ENCODE measurements at places on chromosomes 6 and 20.

DNA sequence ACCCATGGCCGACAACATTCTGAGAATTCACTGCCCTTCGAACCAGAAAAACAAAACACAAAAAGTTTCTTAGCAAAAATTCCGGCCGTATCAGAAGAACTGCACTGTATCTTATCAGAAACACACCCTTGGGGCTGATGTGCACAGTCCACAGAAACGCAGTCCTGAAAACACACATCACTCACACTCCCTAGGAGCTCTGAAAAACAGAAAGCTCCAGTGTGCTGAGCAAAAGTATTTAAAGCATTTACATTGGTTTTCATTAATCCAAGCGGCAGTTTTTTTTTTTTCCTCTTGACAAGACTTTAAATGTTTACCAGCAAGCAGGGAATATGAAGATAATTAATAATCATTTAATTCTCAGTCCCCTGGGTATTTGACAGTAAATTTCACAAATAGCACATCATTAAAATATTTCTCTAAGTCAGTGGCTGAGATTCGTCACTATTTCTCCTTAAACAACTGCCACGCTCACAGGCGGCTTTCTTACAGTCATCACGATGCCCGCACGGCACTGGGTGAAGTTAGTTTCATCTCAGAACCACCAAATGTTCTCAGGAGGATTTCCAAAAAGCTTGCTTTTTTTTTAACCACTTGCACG is 13.3 kb downstream of the NFATC2 start:
- DNase-seq, result no peak

DNA sequence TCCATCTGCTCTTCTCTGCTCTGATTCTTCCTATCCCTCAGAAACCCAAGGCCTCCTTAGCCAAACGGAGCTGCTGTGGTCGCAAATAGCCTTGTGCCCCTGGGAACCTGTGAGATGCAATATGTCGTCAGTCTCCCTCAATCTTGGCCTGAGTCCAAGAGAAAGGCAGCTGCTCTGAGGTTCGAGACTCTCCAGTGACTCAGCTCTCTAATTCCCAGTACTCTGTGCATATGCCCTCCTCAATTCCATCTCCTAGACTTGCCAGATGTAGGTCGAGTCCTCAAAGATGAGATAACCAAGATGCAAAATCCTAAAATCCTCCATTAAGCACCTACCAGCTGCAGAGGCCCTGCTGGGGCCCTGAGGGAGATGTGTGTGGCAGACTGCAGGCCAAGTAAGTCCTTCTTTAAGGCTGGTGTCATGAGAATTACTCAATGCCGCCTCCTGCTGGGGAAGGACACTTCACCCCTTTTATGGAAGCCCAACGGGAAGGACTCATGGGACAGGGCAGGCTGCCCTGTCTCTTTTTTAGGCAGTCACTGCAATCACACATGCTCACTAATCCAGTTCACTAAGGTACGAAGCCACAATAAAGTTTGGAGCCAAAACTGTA is 28.5 kb downstream of the C6orf15 start:
- no peak for DNase-seq

- DNase-seq, result no peak
These were observed 541.7 kb upstream of the FLRT3 start for GRCh38 chr20:14879020-14879697.

GRCh38 chr6:105898286-105898685 is 187.8 kb upstream of the PRDM1 start:
- no peak for DNase-seq

DNA sequence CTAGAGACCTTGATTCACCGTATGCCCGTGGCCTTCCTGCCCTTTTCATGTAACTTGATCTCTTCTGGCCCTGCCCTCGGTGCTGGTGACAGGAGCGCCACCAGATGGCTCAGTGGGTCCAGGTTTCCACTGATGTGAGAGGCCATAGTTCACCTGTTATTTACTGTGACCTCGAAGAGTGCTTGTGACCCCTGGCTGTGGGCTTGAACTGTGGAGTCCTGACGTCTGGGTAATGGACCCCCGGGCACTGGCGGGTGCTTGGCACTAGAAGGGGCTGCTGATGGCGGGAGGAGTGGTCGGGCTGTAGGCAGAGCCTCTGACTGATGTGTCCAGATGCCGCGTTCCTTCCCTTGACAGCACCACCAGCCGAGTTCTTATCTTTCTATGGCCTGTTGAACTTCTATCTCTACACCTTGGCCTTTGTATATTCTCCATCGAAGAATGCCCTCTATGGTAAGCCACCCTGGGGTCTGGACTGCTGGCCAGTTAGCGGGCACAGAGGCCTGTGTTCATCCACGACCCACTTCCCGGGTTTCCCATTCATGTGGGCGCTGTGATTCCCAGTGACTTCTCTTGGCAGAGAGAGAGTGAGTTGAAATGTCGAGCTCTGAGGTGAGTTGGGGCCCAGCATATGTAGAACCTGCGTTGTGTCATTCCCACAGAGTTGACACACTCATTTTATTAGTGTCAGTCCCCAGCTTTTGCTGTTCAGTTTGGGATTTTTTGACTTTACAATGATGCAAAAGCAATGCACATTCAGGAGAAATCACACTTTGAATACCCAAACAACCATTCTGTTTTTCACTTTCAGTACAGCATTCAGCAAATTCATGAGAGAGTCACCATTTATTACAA is 14.9 kb downstream of the DYNLT1 start:
- DNase-seq, result no peak

DNA sequence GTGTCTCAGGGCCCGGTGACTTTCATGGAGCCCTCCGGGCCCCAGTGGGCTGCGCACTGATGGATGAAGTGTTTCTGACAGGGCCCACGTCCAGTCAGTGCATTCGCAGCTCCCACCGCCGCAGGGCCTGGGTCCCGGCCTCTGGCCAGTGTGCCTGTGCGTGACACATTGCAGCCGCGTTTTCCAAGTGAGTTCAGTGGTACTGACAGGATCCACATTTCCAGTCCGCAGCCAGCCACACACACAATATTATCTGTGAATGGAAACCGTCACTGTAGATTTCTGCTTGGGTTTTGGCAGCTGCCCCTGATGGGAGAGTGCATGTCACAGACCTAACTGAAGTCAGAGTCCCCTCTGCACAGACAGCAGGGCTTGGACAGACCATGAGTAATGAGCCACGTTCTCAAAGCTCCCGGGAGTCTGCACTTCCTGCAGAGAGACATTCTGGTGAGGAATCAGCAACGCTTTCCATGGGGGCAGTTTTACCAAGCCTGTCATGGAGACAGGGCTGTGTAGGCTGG is 171.4 kb downstream of the MYLK4 start:
- DNase-seq, result no peak

DNA sequence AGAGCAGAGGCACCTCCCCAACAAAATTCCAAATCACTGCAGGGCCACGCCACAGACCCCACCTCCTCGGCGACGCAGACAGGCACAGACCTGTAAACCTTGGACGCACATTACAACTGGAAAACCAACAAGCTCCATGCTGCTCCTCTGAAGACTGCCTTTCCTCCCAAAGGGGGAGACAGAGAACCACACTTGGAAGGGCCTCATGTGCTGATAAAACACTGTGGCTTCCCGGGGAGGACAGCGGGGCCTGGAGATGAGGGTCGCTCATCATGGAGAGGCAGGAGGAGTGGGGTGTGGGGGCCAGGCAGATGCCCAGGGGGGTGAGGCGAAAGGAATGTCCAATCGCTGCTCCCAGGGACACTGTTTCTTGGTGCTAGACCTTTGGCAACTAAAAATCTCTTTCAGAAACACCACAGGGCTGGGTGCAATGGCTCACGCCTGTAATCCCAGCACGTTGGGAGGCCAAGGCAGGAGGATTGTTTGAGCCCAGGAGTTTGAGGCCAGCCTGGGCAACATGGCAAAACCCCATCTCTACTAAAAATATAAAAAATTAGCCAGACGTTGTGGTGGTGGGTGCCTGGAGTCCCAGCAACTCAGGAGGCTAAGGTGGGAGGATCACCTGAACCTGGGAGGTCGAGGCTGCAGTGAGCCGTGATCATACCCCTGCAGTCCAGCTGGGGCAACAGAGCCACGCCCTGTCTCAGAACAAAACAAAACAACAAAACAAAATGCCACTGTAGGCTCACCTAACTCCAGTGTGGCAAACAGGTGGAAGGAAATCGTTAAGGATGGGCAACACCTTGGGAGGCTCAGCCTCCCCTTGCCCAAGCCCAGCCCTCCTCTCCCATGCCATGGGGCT is 53.8 kb downstream of the ABHD12 start:
- no peak for DNase-seq

DNA sequence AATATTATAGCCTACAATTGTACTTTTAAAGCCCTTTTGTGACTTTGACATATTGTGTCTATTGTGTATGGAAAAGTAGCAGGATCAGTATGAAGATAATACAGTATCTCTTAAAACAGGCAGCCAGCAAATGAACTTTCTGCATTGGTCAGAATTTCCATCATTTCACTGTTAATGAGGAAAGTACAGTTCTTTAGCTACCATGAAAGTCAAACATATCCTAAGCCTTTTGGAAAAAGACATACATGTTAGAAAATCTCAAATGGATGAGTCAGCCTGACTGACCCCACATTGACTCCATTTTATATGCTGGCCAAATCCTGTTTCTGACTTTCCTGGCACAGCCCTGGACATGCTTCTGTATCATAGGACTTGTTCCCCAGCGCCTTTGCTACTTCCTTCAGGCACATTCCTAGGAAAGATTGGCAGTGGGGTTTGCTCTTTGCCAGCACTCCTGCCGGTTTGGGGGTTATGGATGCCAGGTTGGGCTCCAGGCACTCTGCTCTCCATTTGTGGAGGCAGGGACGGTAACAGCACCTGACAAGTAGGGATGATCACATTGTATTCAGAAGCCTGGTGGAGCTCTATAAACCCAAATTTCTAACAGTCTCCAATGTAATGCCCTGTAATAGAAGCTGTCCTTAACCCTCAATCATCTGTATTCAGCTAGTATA is 43.7 kb downstream of the TOP1 start:
- DNase-seq, result no peak

GRCh38 chr6:14754751-14755513 is 490.9 kb upstream of the JARID2 start:
- no peak for DNase-seq

DNA sequence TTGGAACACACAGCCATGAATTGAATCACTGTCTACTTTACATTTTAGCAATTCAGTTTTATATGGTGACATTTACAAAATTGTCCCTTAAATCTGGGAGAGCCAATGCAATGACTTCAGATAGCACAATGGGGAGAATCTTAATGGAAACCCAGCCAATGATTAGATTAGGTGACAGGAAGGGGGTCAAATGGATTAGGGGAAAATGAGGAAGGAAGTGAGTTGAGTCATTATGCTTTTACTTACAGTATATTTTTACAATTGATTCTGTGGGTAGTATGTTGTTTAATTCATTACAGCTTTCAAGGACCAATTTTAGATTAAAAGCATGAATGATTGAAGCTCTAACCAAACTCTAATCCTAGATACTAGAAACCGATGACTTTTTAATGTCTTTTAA is 229.8 kb downstream of the SOX4 start:
- DNase-seq, result no peak

DNA sequence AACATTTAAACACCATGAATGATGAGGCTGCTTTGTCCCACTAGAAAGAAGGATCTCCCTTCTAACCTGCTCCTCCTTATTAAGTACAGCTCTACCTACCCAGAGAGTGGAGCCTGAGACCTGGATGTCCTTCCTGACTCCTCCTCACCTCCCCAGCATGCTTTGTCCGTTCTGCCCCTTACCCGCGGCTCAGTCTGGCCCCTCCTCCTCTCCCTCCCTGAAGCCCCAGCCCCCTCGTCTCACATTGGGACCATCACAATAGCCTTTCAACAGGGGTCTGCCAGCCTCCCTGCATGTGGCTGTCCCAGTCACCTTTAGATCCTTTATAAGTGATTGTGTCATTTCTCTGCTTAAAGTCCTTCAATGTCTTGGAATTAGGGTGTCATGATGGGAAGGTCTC is 72.5 kb downstream of the DZANK1 start:
- no peak for DNase-seq

DNA sequence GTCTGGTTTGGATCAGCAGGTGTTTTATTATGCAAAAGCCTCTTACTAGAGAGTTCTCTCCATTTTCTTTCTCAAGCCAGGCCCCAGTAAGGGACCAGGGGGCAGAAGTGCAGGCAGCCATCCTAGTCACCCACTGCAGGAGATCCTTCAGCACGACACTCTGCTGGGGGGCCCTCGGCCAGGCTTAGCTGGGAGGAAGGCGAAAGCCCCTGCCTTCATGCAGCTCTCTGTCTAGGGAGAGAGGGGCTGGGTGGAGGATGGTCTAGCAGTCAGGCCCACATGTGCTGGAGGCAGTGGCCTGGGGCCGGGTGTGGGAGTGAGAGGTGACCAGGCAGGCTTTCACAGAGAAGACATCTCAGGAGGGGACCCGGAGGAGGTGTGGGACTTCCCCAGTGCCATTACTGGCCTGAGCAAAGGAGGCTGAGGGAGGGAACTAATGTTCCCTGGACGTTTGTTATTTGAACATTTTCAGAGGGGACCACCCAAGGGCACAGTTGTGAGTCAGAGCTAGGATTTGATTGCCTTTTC is 33.5 kb upstream of the VSTM2L start:
- DNase-seq, result no peak

GRCh38 chr6:118825661-118826060 is 68.3 kb upstream of the ASF1A start:
- DNase-seq, result no peak

DNA sequence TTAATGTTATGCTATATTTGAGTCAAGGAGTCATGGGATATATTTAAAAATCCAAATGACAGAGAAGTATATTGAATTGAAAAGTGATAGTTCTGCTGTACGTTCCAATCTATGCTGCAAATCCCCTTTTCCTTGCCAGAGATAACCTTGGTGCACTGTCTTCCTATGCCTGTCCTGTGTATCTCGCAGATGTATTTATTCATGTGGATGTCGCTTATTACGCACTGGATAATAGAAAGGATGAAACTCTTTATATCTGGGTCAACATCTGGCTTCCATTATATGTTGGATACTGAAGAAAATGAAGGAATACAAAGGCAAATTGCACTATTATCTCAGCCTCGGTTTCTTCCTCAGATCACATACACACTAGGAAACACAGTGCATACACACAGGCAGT is 331.3 kb downstream of the BCKDHB start:
- no peak for DNase-seq

DNA sequence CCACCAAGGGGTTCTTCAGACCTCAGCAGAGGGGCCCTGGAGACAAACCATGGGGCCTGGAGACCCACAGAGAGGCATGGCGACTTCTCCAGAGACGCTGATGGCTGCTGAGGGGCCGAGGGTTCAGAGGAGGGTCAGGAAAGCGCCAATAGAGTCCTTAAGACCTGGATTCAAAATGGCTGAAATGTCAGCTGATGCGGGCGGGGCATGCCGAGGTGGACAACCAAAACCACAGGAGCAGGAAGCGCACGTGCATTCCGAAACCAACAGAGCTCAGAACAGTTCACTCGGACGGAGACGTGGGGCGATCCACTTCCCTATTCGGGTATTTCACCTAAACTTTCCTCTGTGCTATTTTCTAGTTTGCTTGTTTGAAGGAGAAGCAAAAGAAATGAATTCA is 99.9 kb upstream of the RIN2 start:
- no peak for DNase-seq

GRCh38 chr6:6508643-6509042 is 79.9 kb upstream of the LY86 start:
- no peak for DNase-seq

DNA sequence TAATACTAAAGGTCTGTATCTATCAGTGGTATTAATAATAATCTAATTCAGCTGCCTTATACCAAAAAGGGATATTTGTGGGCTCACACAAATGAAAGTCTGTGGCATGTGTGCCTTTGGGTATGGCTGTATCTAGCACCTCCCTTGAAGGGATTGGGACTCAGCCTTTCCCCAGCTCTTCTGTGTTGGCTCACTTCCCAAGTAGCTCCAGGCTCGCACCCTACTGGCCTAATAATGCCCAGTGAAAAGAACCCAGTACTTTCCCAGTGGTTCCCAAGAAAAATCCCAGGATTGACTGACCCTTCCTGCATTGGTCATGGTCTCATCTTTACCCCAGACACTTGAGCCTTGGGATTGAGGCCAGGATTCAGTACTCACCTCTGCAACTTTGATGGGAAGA is 60.7 kb upstream of the CDKAL1 start:
- DNase-seq, result no peak
